ENCODE measurements at places on chromosomes 16 and 17. TPM values are rescaled to one million over a fixed set of nuclear protein-coding genes. Genes with fewer than 3 reads are reported as not detected.

DNA sequence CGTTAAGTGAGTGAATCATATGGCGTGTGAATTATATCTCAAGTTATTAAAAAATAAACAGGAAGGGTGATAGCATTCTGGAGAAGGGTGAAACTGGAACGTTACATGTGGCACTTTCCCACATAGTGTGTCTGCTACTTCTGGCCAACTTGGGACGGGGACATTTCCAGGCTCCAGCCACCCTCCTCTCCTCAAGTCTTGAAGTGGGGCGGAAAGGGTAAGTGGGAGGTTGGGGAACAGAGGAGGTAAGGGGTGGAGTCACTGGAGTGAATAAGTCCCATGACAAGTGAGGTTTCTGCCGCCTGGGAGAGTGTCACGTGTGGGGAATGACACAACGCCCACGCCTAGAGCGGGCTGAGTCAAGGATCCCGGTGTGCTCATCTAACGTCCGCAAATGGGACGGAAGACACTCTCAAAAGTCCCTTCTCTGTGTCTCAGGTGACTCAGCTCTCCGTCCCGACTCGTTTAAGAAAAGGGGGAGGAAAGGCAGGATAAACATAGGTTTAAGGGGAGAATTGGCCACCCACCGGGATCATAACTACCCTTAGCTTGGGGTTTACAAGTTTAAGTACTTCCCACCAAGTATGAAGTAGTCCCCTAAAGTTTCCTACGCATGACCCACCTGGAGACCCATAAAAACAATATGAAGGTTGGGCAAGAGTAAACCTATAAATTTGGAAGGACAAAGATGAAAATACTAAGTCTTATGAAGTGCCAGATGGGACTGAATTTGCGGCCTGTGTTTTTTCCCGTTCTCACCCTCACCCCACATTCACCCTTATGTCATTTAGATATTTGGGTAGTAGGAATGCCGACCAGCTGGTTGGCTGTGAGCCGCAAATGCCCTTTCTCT is 1.2 kb upstream of the SPAG9 start:
- peak; percentile 96 for DNase-seq

The PABPN1L gene
- not detected for total RNA-seq

DNA sequence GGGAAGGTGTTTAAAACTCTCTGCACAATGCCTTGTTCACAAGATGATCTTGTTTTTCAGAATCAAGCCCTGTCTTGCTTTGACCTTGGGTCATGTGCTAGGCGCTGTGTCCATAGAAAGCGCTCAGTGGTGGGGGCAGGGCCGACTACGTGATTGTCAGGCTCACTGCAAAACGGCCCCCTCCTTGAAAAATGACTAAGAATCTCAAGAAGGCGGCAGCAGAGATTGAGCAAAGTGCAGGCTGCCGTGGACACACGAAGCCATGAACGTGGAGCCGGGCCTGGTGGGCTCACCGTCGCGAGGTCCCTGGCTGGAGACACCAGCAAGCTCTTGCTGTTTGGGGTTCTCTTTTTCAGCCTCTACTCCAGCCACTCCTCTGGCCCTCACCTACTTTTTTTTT is 10.2 kb downstream of the ATP2C2 start:
- DNase-seq: no peak

GRCh38 chr16:64307431-64307830 is 814.4 kb downstream of the CDH11 start:
- no peak for DNase-seq

The CBX8 gene
- total RNA-seq: 4.1 TPM

DNA sequence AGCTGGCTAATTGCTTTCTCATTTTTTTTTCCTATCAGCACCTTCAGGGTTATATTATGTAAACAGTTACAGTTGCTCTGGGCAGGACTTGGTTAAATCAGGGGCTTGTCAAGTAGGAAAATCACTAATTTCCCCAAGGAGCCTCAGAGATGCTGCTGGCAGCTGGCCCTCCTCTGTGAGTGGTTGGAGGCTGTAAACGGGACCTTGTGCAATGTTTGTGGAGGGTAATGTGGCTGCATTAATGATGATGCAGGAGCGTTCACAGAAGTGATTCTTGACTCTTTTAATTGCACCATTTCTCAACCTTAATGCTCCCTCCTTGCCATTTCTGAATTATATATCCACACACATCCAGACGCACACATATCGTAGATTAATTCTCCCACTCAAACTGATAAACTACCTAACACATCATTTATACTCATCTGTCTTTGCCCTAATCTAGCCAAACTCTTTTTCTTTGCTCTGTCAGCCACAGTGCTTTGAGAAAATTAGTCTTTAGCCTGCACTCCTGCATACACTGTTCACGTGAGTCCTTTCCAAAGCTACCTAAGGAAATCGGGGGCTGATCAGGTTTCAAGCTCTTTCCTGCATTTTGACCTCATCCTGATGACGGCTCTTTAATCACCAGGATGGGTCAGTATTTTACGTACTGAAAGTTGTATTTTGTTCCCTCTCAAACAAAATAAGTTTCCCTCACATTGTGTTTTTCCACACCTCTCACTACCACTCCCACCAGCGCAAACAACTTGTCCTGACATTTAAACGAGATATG is 154.4 kb upstream of the PIRT start:
- no peak for DNase-seq

DNA sequence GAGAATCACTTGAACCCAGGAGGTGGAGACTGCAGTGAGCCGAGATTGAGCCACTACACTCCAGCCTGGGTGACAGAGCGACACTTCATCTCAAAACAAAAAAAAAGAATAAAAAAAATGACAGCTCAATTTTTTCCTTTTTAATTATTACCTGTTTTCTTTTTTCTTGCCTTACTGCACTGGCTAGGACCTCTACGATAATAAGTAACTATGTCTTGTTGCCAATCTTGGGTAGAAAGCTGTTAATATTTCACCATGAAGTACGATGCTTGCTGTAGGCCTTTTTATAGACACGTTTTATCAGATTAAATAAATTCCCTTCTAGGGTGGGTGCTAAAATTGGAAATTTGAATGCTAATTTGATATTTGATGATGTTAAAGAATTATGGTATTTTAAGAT is 82.8 kb downstream of the GLG1 start:
- no peak for DNase-seq

- DNase-seq: no peak
Observed at GRCh38 chr17:21171309-21171922, 42.5 kb downstream of the TMEM11 start.

DNA sequence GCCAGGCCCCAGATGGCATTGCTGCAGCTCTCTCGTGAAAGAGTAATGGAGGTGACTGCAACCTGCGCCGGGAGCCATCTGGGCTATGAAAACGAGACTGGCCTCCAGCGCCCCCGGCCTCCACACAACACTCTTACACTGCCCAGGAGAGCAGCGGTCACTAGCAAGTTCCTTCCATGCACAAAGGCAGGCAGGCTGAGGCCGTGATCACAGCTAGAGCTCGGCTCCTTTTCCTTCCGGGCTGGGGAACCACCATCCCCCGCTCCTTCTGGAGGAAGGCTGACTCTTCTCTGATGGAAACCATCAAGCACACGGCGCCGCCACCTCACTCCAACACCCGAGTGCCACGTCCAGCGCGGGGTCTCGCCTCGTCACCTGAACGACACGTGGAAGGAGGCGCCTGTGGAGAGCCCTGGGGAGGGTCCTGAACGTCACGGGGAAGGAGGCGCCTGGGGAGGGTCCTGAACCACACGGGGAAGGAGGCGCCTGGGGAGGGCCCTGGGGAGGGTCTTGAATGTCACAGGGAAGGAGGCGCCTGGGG is 61.9 kb downstream of the KLHDC4 start:
- DNase-seq: no peak

- no peak for DNase-seq
Observed at GRCh38 chr16:10242916-10243315, 60.7 kb upstream of the GRIN2A start.

GRCh38 chr16:3819746-3820724 is 60.5 kb downstream of the CREBBP start:
- peak; percentile 48 for DNase-seq

GRCh38 chr17:11909348-11909747 is 87.9 kb downstream of the ZNF18 start:
- no peak for DNase-seq

DNA sequence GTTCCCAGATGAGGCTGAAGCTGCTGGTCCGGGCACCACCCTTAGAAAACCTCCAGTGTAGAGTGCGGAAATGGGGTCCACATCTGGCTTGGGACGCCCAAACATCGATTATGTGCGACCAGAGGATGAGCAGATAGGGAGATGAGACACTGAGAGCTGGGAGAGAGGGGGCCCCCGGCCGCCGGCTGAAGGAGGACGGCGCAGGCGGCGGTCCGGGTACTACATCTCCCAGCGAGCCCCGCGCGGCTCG is 182 bp upstream of the SPECC1 start:
- no peak for DNase-seq

DNA sequence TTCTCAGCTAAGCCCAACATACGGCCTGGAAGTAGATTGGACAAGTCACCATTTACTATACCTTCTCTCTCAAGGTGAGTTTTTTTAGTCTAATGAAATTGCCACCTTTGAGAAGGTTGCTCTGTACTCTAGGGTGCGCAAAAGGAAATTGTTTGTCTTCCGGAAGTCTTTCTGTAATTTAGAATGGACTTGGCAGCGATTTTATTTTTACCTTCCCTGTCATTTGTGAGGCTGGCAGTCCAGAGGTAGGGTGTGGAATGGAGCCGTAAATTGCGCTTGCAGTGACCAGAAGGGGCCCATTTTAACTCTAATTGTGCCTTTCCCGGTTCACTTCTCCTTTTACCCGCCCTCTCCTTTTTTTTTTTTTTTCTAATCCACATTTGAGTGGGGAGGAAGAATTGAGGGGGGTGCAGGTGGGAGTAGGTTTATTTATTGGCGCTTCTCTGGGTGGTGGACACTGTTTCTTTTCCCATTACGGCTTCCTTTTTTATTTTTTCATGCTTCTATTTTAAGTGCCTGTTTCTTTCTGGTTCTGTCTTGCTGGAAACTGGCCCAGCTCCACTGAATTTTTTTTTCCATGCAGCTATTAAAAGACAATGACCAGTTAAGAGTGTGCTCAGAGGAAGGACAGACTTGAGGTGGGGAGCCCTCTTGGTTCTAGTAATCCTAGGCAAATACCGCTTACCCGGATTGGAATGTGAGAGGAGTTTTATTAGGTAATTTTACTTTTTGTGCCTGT is 89.7 kb upstream of the CLEC18A start:
- DNase-seq: no peak

The KRT15 gene
- total RNA-seq: 15.6 TPM

The CTRB2 gene
- total RNA-seq: not detected

DNA sequence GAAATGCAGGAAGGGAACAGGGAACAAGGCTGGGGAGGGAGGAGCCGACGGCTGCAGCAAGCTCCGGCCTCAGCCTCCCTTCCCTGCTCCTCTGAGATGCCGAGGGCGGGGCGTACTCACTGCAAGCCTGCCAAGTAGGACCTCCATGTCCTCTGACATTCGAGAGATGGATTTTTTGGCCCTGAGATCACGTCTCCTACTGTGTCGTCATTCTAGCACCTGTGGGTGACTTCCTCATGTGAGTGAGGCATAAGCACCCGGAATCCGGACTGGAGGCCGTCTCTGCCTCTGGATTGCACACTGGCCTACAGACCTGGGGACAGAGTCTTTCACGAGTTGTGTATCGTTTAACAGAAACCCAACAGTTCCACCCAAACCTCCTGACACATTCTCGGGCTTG is 14.5 kb downstream of the MRM3 start:
- DNase-seq: no peak

DNA sequence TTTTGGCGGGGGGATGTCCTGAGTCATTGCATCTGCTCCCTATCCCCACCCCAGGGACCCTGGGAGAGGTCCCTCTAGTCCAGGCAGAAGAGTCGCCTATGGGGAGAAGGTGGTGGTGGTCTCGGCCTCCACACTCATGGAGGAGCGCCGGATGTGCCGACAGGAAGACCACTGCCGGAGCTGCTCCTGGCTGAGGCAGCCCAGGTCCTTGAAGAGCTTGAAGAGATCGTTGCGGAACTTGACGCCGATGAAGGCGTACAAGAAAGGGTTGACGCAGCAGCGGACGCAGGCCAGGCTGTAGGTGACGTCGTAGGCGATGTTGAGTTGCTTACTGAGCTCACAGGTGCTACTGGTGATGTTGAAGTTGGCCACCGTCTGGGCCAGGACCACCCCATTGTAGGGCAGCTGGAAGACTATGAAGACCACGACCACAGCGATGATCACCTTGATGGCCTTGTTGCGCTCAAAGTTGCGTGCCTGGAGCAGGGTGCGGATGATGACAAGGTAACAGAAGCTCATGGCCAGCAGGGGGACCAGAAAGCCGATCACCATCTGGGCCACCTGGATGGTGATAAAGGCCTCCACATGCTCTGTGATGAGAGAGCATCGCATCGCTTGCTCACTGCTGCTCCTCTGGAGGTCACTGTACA is 10.5 kb downstream of the CCR7 start:
- no peak for DNase-seq

The ZDHHC1 gene
- 7.3 TPM for total RNA-seq

DNA sequence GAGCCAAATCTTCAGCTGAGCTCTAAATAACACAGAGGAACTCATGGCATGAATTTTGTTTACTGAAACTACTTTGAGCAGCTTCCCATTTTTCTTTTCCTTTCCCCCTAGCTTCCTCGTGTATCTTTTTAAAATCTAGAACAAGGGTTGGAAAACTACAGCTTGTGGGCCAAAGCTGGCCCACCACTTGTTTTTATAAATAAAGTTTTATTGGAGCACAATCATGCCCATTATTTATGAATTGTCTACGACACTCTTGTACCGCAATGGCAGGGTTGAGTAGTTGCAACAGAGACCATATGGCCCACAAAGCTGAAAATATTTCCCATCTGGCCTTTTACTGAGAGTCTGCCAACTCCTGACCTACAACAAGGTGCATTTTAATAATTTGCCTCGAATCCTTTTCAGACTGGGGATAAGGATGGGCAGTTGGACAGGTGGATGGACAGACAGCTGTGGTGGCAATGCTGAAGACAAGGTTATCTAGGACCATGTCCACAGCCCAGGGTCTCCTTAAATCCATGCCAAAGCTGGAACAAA is 87.7 kb downstream of the RMI2 start:
- DNase-seq: no peak

The UBALD2 gene
- 26.3 TPM for total RNA-seq

DNA sequence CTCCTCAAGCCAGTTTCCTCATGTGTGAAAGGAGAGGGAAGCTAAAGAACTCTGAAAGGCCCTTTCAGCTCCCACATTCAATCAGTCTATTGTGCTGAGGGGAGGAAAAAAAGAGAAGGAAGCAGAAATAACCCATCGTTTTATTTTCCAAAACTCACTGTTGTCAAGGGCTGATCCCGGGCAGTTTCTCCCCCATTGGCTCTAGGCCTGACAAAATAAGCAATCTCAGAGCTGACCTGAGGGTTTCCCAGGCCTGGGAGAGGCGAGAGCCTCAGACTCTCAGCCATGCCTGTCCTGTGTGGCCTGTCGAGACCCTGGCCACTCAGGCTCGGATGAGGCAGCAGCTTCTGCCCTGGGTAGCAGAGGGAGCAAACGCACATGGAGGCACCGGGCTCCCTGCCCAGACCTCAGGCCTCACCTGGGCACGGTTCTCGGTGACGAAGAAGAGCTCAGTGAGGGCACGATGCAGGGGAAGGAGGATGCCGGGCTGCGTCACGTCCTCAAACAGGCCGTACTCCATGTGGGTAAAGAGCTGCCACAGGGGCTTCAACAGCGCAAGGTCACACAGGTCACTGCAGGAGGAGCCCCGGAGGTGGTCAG is 45.0 kb upstream of the ATP2A3 start:
- no peak for DNase-seq

GRCh38 chr17:76013377-76013932 is 12.8 kb downstream of the CDK3 start:
- no peak for DNase-seq

The CHST5 gene
- total RNA-seq: not detected

The MYH1 gene
- not detected for total RNA-seq

GRCh38 chr17:72699545-72699944 is 392.9 kb downstream of the SLC39A11 start:
- no peak for DNase-seq

The GCGR gene
- total RNA-seq: not detected

GRCh38 chr17:63819585-63820537 is 7.4 kb upstream of the PSMC5 start:
- no peak for DNase-seq
